ENCODE measurements at places on chromosomes 6 and 20.

DNA sequence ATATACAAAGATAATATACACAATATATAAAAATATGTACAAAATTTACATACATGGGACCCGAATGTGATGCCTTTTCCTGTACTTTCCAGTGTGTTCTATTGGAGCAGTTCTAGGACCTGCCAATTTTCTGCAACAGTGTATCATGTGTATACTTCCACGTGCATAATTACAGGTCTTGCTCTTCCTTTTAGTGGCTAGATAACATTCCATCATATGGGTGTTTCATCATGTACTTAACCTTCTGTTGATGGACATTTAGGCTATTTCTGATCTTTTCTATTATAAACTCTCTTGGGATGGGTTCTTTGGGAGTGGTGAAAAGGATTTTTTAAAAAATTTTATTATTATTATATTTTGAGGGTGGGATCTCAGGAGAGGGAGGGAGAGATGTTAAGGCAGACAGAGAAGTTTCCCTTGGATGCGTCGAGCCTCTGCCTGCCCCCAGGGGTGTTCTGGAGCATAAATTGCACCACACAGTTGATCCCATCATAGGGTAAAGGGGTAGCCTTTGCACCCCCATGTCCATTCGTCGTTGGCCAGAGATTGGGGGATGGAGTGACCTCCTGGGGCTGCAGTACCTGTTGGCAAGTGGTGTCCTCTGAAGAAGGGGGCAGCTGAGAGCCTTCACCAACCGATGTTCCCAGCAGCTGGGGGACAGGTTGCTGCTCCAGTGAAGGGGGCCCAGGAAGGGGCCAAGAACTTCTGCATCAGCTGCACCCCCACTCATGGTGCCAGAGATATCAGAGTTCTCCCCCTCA, 110.3 kb downstream of the TOX2 start:
- no peak for DNase-seq

GRCh38 chr6:167807756-167808155, 19.0 kb upstream of the AFDN start:
- DNase-seq: no peak

- DNase-seq: no peak
These were observed 49.1 kb downstream of the DAAM2 start for GRCh38 chr6:39841291-39841690.

GRCh38 chr20:2768632-2769015, 31.8 kb downstream of the CPXM1 start:
- no peak for DNase-seq

- no peak for DNase-seq
These were observed 289.5 kb upstream of the CDYL start for GRCh38 chr6:4486568-4487315.

DNA sequence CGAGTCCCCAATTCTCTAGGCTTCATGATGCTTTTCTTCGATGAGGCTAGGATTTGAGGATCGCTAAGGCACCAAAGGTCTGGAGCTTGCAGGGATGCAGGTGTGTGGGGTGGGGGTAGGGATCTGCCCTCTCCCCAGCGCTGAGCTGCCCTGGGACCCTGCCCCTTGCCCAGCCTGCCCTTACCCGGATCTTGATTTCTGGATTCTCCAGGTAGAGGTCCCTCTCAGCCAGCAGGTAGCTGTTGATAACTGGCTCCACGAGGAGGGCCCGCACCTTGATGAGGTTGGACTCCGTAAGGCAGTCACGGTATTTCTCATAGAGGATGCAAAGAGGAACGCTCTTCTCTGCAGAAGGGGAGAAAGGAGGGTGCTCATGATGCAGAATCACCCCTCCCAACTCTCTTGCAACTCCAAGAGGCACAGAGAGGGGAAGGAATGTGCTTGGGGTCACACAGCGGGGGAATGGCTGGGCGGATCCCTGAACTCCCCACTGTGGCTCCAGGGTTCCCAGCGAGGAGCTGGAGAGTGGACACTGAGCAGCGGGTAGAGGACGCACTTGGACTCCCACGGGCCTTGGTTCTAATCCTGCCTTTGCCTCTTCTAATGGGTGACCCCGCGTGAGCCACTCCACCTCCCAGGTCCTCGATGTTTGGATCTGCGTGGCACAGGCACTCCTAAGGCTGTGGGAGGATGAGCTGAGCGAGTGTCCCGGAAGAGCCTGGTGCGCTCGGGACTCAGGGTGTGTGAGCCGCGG, 32.7 kb downstream of the TGM2 start:
- DNase-seq: no peak

GRCh38 chr6:40583709-40584108, 3.5 kb downstream of the LRFN2 start:
- DNase-seq: no peak

DNA sequence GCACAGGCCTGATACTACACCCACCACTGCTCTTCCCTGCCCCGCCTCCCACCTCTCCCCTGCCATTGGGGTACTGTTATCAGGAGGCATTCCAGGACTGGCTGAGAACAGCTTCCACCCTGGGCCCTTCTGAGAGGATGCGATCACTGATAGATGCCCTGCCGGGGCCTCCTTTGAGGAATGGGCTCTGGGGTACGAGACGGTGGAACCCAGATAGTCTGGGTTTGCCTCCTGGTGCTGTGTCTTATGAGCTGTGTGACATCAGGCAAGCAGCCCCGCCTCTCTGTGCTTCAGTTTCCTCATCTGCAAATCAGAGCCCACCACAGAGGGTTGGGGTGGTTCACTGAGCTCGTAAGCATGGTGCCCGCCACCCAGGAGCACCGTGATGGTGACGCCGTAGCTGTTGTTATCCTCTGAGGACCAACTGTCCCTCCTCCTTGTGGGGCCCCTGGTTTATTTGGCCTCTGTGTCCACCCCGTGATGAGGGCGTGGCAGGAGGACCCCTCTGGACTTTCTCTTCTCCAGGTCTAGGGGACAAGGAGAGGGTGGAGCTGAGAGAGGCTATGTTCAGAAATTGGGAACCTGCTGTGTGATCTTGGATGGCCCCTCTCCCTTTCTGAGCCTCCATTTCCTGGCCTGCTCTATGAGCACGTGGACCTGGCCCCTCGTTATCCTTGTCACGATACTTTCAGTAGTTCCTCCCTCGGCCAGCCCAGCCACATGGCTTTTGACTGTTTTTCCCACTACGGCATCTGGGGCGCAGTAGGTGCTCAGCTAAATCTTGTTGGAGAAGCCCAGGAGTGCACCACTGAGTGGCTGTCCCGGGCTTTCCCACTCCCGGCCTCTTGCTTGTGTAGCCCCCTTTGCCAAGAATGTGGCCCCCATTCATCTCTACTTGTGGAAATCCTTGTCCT, 18.3 kb downstream of the SRC start:
- no peak for DNase-seq

GRCh38 chr20:38937978-38938473, 11.8 kb downstream of the FAM83D start:
- DNase-seq: no peak

Data from stimulated activated CD8-positive, alpha-beta memory T cell treated with anti-CD3 and anti-CD28 coated beads, Interleukin-15, amount 100 ng/mL, for 48 hours (primary cell).